Effector memory CD8-positive, alpha-beta T cell (primary cell): ENCODE measurements at places on chromosomes 7 and 10.

DNA sequence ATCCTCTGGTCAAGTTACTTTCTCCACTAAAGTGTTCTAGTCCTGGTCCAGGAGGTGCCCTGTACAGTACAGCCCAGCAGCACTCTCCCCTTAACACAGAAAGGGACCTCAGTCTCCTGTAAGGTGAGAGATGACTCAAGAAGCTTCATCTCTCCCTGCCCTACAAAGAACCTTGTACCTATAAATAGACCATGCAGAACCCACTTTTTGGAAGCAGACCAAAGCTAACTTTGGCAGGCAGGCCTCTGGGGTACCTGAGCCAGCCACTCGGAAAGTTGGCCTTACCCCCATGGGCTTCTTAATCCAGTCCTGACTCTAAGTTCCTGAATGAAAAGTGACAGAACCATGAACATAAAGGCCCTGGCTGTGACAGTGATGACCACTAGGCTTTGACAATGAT, 454.8 kb downstream of the KCNMA1 start:
- no peak for DNase-seq

DNA sequence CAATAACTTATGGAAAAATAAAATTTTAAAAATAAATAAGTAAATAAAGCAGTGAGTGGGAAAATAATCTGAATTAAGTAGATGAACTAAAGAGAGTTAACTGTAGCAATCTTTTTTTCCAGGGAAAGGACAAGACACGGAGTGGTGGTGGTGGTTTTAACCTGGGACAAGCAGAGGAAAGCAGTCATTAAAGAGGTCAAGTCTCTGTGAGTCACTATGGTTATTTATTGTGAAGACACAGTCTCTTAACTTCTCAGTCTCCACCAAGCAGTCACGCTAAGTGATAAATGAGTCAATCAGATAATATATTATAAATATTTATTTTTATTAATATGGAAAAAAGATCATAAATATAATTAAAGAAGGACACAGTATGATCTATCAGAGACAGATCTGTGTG, 228.1 kb upstream of the MEOX2 start:
- DNase-seq = no peak

GRCh38 chr7:94556028-94556427, 46.4 kb downstream of the CASD1 start:
- no peak for DNase-seq

DNA sequence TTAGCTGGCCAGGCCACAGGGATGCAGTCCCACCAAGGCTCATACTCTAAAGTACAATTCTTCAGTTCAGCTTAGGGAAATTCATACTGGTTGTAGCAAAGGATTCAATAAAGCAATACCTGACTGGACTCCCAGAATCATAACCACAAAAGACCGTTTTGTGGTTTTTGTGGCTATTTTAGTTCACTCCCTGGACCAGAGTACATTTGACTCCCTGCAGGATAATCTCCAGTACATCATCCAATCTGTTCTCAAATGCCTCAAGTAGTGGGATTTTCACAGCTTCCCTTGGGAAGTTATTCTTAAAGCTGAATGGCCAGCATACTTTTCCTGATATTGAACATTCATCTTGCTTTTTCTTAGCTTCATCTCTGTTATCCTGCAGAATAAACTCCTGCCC, 29.3 kb upstream of the YAE1 start:
- no peak for DNase-seq

DNA sequence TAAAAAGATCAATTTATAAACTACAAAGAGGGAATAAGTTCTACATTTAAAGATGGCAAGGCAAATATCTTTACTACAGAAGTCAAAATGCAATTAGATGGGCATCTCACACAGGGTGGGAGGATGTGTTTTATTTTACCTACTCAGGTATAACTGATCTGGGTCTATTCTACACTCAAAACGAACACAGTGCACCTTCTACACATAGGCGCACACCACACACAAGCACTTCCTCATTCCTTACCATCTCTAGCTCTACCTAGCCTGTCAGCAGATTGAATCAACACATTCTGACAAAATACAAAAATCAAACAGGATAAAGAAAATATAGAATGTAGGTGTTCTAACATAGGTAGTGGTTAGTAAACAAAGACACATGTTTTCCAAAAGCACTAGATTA, 64.8 kb downstream of the SGCE start:
- no peak for DNase-seq

DNA sequence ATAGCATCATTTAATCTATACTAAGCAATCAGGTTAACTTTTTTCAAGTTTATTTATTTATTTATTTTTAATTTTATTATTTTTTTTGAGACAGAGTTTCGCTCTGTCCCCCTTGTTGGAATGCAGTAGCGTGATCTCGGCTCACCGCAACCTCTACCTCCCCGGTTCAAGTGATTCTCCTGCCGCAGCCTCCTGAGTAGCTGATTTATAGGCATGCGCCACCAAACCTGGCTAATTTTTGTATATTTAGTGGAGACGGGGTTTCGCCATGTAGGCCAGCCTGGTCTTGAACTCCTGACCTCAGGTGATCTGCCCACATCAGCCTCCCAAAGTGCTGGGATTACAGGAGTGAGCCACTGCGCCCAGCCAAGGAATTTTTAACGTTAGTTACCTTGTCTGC, 635 bp upstream of the MYPN start:
- DNase-seq = no peak

DNA sequence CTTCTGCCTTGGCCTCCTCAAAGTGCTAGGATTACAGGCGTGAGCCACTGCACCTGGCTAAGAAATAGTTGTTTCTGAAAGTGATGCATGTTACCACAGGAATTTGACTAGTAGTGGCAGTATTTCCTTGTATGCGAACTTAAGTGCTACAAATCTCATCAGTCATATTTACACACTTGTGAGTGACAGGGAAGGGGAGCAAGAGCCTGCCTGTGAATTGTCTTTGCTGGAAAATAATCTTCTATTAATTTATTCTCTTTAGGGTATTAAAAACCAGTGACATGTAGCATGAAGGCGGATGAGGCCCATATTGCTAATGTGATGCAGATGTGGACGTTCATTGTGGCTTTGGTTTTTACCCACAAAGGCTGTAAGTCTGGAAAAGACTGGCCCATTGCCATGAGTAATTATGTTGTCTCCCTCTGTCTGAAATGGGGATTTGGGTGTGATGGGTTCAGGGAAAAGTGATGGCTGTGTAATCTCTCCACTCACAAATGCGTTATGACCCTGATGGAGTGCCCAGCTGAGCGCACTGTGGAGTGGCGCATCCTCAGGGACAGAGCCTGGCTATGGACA, 97.6 kb downstream of the CCNY start:
- DNase-seq = no peak
